HT1080 (cell line): ENCODE measurements at places on chromosomes 5 and 9. TPM values are rescaled to one million over a fixed set of nuclear protein-coding genes. Genes with fewer than 3 reads are reported as not detected.

Gene MCTP1
- total RNA-seq = 11.0 and 13.9 TPM in 2 replicates

Gene OTP
- not detected in 2 replicates for total RNA-seq

Gene ORM2
- not detected in 2 replicates for total RNA-seq

Gene LAMC3
- total RNA-seq = 0.13 and 0.29 TPM in 2 replicates

Gene C5orf58
- 2.4 and 7.7 TPM in 2 replicates for total RNA-seq

Gene SOHLH1
- total RNA-seq = 0.23 TPM in 1 of 2 replicates, not detected in the other

Gene HK3
- total RNA-seq = not detected in 2 replicates

Gene FOXD4
- total RNA-seq = 1.1 and 1.2 TPM in 2 replicates

Gene RANBP3L
- 0.18 and 0.50 TPM in 2 replicates for total RNA-seq

Gene SLC31A2
- total RNA-seq = 8.3 and 9.4 TPM in 2 replicates

Gene ACSL6
- total RNA-seq = 0.03 and 0.06 TPM in 2 replicates

Gene PCDHB8
- not detected in 2 replicates for total RNA-seq

Gene ST8SIA4
- total RNA-seq = not detected in 2 replicates

Gene TMEM174
- not detected in 2 replicates for total RNA-seq
